ENCODE measurements at places on chromosomes 2 and 18. TPM values are rescaled to one million over a fixed set of nuclear protein-coding genes. Genes with fewer than 3 reads are reported as not detected.

Gene PDE6D
- 13.8 TPM for total RNA-seq

Gene HOXD8
- 7.9 TPM for total RNA-seq

Gene CIAO1
- total RNA-seq, result 108 TPM

Gene SRD5A2
- total RNA-seq, result not detected

Gene DYSF
- 12.5 TPM for total RNA-seq

Gene INHBB
- total RNA-seq, result 15.8 TPM

- no peak for DNase-seq
Observed at GRCh38 chr18:48750485-48751175, 200.1 kb downstream of the SMAD7 start.

GRCh38 chr2:218329826-218330593 is 26.6 kb upstream of the CATIP start:
- no peak for DNase-seq

- no peak for DNase-seq
Observed at GRCh38 chr2:129689653-129690448, 289.6 kb upstream of the RAB6C start.

DNA sequence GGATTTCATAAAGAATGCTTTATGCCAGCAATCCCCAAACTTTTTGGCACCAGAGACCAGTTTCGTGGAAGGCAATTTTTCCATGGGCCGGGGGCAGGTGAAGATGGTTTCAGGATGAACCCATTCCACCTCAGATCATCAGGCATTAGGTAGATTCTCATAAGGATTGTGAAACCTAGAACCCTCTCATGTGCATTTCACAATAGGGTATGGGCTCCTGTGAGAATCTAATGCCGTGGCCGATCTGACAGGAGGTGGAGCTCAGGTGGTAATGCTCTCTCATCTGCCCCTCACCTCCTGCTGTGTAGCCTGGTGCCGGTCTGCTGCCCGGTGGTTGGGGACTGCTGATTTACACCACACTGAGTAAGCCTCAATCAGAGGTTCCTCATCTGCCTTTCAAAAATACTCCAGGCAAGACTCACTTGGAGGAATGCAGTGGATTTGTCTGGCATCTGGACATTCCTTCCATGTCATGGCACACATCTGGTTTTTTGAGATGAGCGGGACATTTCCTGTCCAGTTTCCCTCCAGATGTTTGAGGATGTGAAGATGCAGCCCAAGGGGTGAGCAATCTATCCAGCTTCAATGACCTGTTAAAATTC is 185.8 kb downstream of the VAPA start:
- DNase-seq, result no peak

DNA sequence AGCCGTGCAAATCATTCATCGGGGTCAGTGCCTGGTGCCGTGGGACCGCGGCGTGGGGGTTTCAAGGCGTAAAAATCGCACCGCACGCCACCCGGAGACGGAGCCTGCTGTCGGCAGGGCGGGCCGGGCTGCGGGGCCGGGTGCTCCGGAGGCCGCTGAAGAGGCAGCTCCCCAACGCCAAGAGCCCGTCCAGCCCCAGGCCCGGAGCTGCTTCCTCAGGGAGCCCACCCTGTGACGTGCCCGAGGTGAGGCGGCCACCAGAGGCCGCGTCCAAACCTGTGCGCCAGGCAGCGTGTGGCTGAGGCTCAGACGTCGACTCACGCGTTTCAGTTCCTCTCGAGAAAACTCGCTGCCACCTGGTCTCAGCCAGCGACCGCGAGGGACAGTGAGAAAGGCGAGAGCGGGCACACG is 98.1 kb downstream of the NFATC1 start:
- DNase-seq, result no peak

DNA sequence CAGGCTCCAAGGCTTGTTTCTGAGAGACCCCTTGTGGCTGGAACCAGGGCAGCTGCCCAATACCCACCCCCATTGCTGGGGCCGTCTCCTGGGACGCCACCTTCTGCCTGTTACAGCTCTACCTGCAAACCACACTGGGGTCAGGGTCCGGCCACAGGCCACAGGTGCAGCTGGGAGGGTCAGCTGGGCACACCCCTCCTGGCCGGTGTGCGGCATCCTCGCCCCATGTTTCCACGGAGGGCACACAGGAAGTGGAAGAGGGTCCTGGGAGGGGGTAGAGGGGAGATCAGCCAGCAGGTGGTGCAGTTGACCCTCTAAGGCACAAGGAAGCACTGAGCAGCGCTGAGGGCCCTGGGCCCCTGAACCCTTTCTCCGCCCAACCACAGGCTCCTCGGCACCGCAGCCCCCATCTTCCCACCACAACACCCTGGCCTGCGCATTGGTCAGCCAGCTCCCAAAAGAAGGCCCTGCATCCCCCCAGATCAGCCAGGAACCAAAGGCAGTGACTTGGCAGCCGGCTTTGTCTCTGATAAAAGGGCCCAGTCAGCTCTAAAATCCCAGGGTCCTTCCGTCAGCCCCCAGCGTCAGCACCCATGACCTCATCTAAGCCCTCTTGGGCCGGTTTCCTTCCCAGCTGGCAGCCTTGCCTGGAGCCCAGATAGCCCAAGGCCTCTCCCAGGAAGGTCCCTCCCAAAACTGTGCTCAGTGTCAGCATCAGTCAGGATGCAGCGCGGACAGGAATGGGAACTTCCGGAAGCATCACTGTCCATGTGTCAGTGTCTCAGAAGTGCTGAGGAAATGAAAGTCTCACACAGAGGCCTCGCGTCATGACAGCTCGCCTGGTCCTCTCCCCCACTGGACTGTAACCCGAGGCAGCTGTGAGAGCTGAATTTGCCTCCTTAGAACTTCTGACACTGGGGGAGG is 1.7 kb downstream of the ERFE start:
- DNase-seq, result no peak

DNA sequence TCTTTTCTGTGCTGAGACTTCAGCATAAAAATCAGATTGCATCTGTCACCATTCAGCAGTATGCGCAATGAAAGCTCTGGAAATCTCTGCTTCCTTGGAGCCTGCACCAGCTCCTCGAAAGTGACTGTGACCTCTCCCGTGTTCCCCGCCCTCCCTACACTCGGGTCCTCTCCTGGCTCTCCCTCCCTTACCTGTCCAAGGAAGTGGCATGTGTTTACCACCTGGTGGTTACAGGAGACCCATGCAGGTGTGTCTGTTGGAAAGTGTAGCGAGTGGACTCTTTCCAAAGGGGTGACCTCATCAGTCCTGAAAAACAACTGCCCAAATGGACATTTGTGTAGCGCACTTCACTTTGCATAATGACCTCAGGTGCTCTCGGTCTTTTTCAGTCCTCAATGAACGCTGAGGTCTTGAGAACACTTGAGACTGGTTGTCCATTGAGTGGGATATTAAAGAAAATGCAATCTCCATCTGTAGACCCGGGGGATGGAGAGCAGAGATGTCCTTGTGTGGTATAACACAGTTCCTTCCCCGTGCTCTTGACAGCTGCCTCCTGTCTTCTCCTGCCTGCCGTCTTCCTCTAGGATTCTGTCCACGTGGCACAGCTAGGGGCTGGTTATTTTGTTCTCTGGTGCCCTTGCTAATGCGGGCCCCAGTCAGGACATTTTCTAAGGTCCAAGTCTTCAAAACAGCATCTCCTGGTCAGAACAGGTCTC is 133.2 kb downstream of the ACKR3 start:
- DNase-seq, result no peak
